NCI-H1105 treated with DMSO at 0.1 percent for 48 hours (cell line): ENCODE measurements at places on chromosomes 7 and 10.

DNA sequence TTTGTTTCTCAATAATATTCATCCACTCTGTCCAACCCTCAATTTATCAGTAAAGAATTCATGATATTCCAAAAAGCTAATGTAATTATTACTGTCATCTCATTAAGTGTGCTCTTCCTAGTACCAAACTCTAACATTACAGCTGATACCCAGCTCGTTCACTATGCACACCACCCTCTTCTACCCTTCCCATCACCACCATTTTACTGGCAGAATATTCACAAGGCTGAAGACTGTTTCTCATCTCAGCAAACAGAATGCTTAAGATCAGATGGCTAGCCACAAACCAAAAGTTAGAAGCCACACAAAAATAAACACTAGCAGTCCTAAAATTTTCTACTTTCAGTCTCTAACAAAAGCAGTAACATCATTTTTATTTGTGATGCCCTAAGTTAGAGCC, 121.5 kb downstream of the SRPK2 start:
- DNase-seq = no peak

- DNase-seq = no peak
These were observed 103.3 kb upstream of the CHST15 start for GRCh38 chr10:124196659-124197058.

- peak; percentile 82 for DNase-seq
These were observed 295.9 kb upstream of the NFE2L3 start for GRCh38 chr7:25855854-25856782.

- DNase-seq = no peak
These were observed 107.5 kb upstream of the NPS start for GRCh38 chr10:127441350-127442219.

GRCh38 chr7:94228223-94228622, 166.5 kb upstream of the COL1A2 start:
- DNase-seq = no peak

GRCh38 chr10:52479567-52479966, 165.5 kb downstream of the DKK1 start:
- no peak for DNase-seq

- DNase-seq = no peak
These were observed 15.8 kb downstream of the ANXA7 start for GRCh38 chr10:73398024-73398423.

- DNase-seq = no peak
These were observed 3.5 kb downstream of the DMTF1 start for GRCh38 chr7:87155788-87156187.

DNA sequence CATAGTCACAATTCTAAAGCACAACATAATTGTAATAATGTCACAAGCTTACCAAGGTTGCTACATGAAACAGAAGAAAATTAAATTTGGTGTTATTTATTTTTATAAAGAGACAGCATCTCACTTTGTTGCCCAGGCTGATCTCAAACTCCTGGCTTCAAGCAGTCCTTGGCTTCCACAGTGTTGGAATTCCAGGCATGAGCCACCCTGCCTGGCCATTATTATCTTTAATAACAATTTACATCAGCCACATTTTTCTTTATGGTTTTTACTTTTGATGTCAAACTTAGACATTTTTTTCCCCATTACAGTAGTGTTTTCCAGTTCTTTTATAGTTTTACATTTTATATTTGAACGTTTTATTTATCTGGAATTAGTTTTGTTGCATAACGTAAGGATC, 46.7 kb downstream of the BMPR1A start:
- no peak for DNase-seq

GRCh38 chr10:77500754-77501151, 136.9 kb downstream of the KCNMA1 start:
- DNase-seq = no peak

- DNase-seq = no peak
These were observed 89.9 kb downstream of the CDH23 start for GRCh38 chr10:71486484-71487114.

GRCh38 chr7:97595439-97595838, 136.4 kb upstream of the TAC1 start:
- DNase-seq = no peak

DNA sequence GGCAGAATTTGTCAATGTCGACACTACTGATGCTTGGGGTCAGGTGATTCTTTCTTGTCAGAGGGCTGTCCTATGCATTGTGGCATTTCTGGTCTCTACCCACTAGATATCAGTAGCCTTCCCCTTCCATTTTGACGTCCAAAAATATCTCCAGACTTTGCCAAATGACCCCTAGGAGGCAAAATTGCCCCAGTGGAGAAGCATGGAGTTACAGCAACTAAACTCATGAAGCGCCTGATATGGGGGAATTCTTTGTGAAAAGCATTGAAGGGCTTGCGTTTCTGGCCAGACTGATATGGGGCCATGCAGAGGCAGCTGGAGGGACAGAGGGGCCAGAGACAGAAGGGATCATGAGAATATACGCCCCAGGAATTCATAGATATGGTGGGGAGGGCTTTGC, 43.6 kb downstream of the ADRB1 start:
- no peak for DNase-seq

DNA sequence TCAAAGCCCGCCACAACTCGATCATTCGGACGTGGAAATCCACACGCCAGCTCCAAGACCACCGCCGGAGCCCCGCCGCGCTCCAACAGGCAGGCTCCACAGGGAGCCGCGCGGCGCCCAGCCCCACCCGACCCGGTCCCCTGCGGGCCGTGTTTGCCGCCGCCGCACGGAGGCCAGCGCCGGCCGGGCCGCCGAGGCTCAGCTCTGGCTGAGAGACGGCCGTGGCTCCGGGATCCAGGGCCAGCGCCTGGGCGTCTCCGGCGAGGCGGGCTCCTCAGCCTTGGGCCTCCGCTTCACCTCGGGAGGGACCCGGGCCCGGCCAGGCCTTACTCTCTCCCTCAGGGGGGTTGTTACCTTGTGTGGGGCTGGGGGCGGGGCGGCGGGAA, 333 bp downstream of the SMNDC1 start:
- DNase-seq = no peak

DNA sequence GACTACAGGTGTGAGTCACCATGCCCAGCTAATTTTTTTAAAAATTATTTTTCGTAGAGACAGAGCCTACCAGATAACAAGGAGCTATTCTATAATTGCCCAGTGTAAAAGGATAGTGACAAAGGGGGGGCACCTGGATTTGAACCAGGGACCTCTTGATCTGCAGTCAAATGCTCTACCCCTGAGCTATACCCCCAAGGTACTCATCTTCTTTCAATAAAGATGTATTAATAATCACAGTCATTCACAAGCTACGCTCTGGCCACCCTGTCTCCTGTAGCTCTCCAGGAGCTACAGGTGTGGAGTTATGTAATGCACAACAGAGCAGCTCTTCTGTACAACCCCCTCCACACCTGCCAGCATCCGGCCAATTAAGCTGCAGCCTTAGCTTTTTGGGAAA, 83.5 kb downstream of the ZNF777 start:
- DNase-seq = no peak

GRCh38 chr7:132977234-132977633, 104.7 kb downstream of the CHCHD3 start:
- no peak for DNase-seq

DNA sequence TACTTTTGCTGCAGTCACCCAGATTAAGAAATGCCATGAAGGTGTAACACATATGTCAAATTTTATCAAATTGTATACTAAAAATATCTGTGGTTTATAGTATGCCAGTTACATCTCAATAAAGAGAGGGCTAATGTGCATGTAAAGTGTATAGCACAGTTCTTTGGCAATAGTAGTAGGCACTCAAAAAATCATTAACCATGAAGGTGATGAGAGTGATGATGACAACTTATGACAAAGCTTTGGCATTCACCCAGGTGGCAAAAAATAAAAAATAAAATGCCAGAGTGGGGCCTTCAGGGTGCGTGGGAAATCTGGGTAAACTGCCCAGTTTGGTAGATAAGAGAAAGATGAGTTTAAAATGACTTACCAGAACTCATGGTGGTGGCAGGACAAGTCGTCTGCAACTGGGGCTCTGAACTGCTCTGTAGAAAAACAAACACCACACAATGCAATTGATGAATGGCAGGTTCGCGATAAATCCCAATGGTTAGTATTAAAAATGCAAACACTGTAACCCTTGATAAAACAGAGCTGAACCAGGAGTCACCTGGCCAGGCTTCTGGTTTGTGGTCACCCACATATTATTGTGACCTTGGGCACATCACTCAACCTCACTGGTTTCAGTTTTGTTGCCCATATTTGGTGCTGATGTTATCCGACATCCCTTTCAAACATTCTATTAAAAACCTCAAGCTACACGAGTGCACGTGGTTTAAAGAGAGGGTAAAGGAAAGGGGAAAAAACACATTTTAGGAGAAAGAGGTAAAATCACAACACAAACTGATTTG, 120.2 kb downstream of the SORBS1 start:
- DNase-seq = peak; percentile 32

- no peak for DNase-seq
These were observed 5.8 kb downstream of the COMTD1 start for GRCh38 chr10:75229971-75230370.

DNA sequence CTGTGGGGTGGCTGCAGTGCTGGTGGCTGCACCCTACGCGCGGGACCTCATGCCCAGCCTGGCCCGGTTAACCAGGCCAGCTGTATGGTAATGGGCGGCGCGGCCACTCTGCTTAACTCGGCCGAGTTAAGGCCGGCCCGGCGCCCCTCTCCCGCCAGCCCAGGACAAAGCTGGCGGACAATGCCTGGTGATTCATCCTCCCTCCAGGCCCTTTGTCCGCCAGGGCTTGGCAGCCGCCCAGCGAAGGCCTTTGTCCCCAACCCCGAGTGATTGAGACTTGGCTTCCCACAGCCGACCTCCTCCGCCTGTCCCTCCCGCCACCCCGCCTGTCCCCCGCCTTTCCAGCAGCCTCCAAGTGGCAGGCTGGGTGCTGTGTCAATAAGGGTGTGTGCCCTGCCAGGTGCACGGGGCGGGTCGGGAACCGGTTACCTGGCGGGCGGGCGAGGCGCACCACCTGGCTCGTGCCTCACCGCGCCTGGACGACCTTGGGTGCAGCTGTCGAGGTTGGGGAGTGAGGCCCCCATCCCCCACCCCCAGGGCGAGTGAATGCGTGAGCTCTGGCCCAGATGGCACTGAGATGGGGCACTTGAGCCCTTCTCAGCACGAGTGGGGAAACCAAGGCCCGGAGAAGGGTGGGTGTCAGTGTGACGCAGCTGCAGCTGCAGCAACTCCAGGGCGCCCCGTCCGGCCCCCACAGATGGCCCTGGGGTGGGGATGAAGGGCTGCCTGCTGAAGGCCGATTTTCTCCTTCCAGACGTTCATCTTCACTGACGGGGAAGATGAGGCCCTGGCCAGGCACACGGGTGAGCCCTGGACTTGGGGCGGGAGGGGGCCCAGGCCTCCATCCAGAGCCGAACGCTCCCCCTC, 4.6 kb downstream of the LFNG start:
- peak; percentile 95 for DNase-seq

GRCh38 chr10:101403161-101403560, 49.2 kb downstream of the BTRC start:
- DNase-seq = no peak

- DNase-seq = no peak
These were observed 417.1 kb downstream of the SUGCT start for GRCh38 chr7:40551685-40552576.

DNA sequence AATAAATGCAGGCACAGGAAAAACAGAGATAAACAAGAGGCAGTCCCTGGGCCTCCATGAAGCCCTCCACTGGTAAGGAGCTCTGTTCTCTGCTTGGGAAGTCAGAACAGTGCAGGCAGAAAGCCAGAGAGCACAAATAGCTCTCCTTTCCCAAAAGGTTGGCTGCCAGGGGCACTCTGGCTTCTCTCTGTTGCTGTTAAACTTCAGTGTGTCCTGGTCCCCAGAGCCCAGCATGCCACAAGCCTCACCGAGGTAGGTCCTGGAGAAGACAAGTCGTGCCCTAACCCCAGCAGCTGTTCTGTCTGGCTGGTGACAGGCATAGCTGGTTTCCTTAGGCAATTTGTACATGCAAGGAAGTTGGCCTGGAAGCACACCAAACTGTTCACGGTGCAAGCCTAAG, 17.3 kb downstream of the SLC16A12 start:
- no peak for DNase-seq

DNA sequence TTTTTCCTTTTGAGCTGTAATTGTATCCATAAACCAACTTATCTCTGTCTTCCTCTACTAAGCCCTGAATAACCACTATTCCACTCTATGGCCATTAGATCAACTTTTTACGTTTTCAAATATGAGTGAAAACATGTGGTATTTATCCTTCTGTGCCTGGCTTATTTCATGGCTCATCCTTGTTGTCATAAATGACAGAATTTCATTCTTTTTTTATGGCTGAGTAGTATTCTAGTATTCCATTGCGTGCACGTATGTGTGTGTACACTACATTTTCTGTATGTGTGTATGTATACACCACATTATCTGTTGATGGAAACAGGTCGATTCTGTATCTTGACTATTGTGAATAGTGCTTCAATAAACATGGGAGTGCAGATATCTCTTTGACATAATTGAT, 11.1 kb downstream of the CDK1 start:
- DNase-seq = no peak

- DNase-seq = no peak
These were observed 25.6 kb downstream of the MDH2 start for GRCh38 chr7:76073335-76073990.

- DNase-seq = no peak
These were observed 285.2 kb downstream of the ZNF248 start for GRCh38 chr10:37572206-37572605.

- DNase-seq = peak; percentile 32
These were observed 41.8 kb downstream of the CNNM1 start for GRCh38 chr10:99370993-99371392.

- peak; percentile 34 for DNase-seq
These were observed at the start of gene CELF2 for GRCh38 chr10:11017570-11018431. Gene CELF2, plus strand, starts transcription at chr10:11017872. Its CDS starts 218 bp downstream, at chr10:11018090.

- DNase-seq = no peak
These were observed 146.4 kb downstream of the RPS24 start for GRCh38 chr10:78179886-78180705.

DNA sequence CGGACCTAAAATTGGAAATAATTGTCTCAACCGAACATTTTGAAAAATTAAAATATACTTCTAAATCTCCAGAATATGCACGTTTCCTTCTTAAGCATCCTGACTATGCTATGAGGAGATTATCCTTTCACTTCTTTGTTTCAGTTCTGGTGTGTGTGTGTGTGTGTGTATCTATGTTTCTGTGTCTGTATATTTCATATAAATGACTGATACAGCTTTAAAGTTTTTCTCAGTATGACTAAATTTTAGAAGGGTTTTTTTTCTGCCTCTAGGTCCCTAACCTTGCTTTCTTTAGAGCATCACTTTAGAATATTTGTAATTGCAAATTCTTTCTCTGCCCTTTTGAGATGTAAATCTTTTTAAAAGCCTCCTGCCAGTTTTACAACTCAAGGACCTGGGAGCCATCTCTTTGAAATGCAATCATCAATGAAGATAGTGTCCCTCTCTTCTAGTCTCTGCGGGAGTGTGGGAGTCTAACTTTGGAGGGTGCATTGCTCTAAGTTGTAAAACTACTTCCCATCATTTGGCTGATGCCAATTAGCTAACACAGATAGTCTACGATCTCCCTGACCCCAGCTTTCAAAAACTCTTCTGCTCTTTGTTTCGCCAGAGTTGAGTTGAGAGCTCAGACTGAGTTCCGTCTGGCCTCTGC, 782.0 kb upstream of the ZWINT start:
- no peak for DNase-seq

GRCh38 chr7:43653891-43654504, 71.1 kb downstream of the STK17A start:
- DNase-seq = no peak
